Stimulated activated CD8-positive, alpha-beta memory T cell treated with anti-CD3 and anti-CD28 coated beads, Interleukin-4, amount 100 ng/mL, for 48 hours (primary cell): ENCODE measurements at places on chromosomes 7 and 10.
A peak's percentile ranks its signal among the peaks of the same experiment; 100 is the strongest.

DNA sequence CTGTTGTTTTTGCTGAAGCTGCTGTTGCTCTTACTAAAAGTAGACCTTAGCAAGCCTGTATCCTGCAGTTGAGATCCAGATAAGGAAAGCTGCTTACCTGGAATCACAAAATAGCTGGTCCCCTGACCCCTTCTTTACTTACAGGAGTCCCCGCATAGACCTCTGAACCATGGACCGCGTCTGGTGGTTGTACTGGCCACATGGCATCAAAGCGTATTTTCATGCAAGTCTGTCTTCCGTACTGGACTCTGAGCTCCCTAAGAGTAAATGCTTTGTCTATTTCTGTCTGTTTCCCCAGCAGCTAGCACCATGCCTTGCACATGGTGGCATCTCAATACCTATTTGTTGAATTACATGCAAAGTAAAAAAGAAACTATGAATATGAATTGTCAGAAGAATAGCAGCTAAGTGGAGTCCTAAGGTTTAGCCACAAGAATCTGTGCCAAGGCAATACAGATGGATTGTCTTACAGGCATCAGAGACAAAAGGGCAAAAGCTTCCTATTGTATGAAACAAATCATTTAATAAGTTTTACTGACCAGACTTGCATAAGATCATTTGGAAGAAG is 159.2 kb downstream of the PAXIP1 start:
- DNase-seq: no peak

DNA sequence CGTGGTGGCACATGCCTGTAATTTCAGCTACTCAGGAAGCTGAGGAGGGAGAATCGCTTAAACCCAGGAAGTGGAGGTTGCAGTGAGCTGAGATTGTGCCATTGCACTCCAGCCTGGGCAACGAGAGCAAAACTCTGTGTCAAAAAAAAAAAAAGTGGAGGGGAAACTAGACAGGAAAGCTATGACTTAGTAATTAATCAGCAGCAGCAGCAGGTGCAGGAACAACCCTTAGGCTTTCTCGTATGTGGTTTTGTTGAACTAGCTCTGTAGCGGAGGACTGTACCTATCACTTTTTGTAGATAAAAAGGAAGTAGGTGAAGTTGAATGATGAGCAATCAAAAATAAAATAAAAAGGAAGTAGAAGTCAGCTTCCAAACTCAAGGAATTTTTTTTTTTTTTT is 76.9 kb upstream of the KMT2C start:
- DNase-seq: peak; percentile 24

DNA sequence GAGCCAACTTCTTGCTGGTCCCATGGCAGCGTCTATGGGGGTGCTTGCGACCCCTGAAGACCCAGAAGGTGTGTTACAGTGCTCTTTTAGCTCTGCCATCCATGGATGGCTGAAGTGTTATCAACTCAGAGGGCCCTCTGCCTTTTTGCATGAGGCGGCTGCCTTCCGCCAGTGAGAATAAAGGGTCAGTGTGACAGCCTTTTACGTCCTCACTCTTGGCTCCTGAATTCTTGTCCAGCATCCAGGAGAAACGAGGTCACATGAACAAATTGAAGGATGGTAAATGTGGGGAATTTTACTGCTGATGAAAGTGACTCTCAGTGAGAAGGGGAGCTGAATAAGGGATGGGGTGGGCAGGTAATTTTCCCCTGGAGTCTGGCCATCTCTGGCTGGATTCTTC is 24.1 kb downstream of the SSMEM1 start:
- DNase-seq: no peak

- no peak for DNase-seq
Observed at GRCh38 chr10:127135844-127136577, 60.4 kb downstream of the INSYN2A start.

DNA sequence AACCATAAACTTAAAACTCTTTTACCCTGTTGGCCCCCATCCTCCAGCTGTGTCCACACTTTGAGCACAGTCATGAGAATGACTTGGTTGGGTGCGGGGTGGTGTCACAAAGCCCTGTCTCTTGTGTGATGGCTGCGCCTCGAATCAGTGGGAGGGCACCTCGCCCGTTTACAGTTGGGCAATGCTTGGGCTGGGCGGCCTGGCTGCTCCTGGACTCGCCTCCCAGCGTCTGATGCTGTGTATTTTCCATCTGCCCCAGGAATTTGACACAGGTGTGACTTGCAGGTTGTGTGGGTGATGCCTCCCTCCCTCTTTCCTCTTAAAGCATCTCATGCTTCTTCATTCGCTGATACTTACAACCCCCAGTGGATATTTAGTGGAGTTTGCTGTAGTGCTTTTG is 33.7 kb downstream of the CHST12 start:
- DNase-seq: no peak

- DNase-seq: no peak
Observed at GRCh38 chr7:99399597-99399996, 8.8 kb downstream of the PDAP1 start.

DNA sequence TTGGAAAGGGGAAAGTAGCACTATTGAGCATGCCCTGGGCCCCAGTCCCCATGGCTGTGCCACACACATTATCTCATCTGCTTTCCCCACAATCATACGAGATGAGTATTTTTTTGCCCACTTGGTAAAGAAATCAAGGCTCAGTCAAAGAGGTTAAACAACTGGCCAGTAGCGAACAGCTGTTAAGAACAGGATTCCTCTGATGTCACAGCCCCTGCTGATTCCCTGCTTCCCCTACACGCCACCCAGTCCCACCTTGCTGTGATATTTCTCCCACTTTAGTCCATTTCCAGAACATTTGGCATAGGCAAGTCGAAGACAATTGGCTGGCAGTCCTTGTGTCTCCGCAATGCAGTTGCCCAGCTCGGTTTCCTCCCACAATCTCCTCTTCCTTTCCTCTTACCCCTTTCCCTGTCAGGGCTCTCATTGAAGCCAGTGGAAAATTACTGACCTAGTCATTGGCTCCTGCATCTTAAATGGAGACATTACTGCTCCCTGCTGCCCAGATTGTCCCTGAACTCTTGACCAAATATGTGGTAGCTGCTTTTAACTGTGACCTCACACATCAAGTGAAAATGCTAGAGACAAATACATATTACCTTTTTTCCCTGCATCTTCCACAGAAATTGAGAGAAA is 56.5 kb upstream of the EEPD1 start:
- DNase-seq: no peak

- no peak for DNase-seq
Observed at GRCh38 chr10:73774637-73775036, 7.2 kb upstream of the CHCHD1 start.
